ENCODE measurements at places on chromosomes 6 and 20.

DNA sequence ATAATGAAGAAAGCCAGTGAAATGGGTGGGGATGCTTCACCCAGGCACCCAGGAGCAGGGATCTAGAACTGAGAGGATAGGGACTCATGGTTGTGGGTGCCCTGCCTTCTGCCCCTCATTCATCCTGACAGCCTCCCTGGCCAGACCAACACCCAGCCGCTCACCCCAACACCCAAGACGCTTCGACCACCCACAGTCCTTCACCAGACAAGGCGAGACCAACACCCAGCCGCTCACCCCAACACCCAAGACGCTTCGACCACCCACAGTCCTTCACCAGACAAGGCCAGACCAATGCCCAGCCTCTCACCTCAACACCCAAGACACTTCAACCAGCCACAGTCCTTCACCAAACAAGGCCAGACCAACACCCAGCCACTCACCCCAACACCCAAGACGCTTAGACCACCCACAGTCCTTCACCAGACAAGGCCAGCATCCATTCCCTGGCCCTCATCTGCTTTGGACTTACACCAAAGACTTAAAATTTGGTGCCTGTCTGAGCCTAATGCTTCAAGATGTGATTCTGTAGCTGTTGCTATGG lies 131.5 kb downstream of the ANKRD60 start:
- no peak for DNase-seq

- no peak for DNase-seq
Measured at GRCh38 chr6:36187446-36187845, 9.1 kb upstream of the BRPF3 start.

- DNase-seq = no peak
Measured at GRCh38 chr6:38725414-38726183, 10.5 kb downstream of the DNAH8 start.

DNA sequence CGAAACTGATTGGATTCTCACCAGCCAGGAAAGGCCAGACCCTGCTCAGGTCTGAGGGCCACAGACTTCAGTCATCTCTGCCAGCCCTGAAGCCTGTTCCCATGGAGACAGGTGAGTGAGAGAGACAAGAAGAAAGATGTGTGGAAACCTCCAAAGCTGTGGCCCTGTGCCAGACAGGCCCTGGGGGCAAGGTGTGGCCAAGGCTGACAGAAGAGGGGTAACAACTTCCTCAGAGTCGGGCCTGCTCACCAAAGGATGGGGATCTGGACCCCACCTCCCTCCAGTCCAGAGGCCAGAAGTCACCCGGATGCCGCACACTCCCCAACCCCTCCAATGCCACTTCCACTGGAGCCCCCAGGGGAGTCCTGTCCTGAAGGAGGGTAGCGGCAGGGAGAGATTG lies 73.6 kb downstream of the MDGA1 start:
- DNase-seq = no peak

- DNase-seq = no peak
Measured at GRCh38 chr6:140061110-140062042, 686.9 kb upstream of the CITED2 start.

- no peak for DNase-seq
Measured at GRCh38 chr6:11139051-11139960, 27.8 kb upstream of the ERVFRD-1 start.

DNA sequence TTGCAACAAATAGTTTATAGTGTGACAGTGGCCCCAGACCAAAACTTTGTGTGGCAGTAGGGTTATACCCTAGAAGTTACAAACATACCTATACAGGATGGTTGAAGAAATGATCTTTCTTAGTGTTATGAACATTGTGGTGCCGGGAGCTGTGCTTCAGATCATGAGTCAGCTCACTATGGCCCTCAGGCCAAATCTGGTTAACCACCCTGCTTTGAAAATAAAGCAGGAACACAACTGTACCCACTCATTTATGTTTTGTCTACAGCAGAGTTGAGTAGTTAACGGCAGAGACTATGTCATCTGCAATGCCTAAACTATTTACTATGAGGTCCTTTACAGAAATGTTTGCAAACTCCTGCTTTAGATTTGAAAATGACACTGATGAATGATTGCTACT lies 24.3 kb downstream of the AKAP7 start:
- no peak for DNase-seq

DNA sequence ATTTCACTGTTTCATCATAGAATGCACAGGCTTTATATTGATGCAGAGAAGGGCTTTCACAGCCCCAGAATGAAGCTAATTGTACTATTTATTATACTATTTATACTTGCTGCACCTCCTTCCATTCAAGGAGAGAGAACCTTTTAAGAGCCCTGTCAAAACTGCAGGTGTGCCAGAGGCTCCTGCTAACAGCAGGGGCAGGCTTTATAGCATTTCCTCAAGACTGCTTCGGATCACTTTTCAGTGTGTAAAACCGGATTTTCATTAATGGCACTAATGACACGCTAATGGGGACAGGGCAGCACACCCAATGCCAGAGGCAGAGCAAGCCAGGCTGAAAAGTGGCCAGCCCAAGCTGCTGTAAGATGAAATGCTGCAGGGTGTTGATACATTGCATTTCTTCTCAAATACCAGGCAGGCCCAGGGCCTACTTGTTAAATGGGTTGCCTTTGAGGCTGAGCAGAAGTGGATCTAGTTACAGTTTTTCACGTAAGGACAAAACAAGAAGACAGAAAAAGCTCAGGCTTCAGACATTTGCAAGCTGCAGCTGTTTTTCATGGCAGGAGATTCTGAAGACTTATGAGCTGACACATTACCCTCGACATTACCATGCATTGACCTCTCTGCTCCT lies 487.7 kb upstream of the BTBD3 start:
- no peak for DNase-seq
